ENCODE measurements at places on chromosomes 5 and 9. TPM values are rescaled to one million over a fixed set of nuclear protein-coding genes. Genes with fewer than 3 reads are reported as not detected.

The PCDHB16 gene
- total RNA-seq: under 0.01 TPM

- no peak for DNase-seq
These were observed 20.4 kb upstream of the KIF12 start for GRCh38 chr9:114119242-114120191.

The PCDHA9 gene
- not detected for total RNA-seq

The TMEM252 gene
- not detected for total RNA-seq

- DNase-seq: no peak
These were observed 443.8 kb upstream of the ST8SIA4 start for GRCh38 chr5:101346906-101347305.

- no peak for DNase-seq
These were observed 164.4 kb downstream of the RMI1 start for GRCh38 chr9:84145031-84145430.
